CD4-positive, alpha-beta T cell (primary cell): ENCODE measurements at places on chromosomes 2 and 18. TPM values are rescaled to one million over a fixed set of nuclear protein-coding genes. Genes with fewer than 3 reads are reported as not detected.

Gene ITPRIPL1
- total RNA-seq: 5.1 TPM

Gene CROCC2
- not detected for total RNA-seq

- no peak for DNase-seq
Observed at GRCh38 chr18:2939317-2939716, 73.6 kb downstream of the LPIN2 start.

Gene IL1RL1
- not detected for total RNA-seq

DNA sequence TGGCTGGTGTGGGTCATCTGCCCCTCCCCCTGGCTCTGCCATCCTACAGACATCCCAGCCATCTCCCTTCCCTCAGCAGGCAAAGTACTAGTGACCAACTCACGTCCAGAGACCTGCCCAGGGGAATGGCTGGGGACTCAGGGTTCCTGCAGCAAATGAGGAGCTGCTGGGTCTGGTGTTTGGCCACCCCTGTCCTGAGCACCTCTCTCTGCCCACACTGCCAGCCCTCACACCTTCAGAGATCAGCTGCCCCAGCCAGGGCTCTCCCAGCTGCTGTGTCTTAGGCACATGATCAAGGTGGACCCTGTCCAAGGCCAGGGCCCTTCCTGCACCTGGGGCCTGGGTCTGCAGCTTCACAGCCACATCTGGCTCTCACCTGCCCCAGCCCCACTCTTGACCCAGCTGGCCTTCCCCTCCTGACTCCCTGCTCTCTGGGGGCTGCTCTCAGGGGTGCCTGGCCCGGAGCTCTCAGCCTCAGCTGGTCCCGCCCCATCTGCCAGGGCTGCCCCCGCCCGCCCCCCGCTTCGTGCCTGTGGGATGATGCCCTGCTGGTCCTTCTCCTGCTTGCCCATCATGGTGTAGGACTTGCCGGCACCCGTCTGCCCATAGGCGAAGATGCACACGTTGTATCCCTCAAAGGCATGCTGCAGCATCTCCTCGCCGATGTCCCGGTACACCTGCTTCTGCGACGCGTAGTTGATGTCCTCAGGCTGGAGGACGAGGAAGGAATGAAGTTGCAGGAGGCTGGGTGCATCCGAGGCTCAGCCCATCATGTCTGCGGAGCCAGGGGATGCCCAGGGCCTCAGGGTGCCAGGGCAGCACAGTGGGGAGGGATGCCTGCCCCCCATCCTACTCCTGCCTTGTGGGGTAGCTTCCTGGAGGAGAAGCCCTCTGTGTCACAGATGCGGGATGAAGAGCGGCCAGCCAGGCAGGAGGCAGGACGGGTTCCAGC is 32.2 kb downstream of the KIF1A start:
- no peak for DNase-seq

DNA sequence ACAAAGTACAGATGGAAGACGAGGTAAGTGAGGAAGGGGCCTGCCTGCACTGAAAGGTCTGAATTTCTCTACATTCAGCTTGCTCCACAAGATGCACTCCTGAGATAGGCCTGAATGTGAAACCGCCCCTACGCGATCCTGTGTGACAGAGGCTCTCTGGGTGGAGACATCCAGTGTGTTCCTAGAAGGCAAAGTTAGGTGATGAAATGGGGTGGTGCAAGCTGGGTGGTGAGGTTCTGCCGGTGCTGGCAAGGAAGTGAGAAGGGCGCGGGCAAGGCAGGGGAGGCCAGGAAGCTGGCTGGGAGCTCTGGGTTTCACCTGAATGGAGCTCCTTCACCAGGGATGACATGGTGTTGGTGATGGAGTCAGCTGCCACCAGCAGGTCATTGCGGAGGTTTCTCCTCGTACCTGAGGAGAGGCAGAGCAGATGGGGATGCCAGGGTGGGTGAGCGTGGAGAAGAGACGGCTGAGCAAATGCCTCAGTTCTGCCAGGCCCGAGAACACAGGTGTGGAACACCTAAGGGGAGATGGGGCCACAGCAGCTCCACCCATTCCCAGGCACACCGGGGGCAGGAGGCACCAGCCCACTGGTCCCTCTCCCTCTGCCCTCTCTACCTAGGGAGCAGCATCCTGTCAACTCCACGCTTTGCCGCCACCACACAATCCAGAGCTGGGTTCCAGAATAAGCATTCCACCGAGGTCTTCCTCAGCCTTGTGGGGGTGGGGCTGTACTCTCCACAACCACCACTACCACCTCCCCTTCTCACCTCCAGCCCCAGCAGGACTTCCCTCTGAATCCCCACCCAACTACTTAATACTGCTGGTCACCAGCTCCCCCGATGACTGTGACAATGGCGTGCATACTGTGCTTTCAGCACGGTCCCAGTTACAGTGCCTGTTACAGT is 45.5 kb upstream of the DNMT3A start:
- no peak for DNase-seq

Gene TMEM178A
- 0.53 TPM for total RNA-seq

DNA sequence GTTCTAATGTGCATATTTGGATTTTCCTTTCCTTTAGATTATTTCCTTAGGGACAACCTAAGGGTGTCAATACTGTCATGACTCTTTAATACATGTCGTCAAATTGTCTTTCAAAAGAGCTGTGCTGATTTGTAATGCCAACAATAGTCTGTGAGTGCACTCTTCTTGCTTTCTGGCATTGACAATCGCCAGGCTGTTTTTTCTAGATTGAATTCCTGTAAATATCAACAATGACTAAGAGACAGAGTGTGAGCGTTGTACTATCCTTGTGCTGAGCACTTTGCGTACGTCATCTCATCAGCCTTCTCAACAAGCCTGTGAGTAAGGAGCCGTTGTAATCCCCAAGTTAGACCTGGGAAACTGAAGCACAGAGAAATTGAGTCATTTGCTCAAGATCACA is 96.0 kb downstream of the ACOXL start:
- no peak for DNase-seq
